Occipital lobe (tissue), 3 donors: ENCODE measurements at places on chromosomes 1 and 21. TPM values are rescaled to one million over a fixed set of nuclear protein-coding genes. Genes with fewer than 3 reads are reported as not detected.

TDRD5 gene
- total RNA-seq = 2.7 TPM

TRIM17 gene
- total RNA-seq = 0.78 TPM

TMCO4 gene
- total RNA-seq = 0.31 TPM

DNA sequence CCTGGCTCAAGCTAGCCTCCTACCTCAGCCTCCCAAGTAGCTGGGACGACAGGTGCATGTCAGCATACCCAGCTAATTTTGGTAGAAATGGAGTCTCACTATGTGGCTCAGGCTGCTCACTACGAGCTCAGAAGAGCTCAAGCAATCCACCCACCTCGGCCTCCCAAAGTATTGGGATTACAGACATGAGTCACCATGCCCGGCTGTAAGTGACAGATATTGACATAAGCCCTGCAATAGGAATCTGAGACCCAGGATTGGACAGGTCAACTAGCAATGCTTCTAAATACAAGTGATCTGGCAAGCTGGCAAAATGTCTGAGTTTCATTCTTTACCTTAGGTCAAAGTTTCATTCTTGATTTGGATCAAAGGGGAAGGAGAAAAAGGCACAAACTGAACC is 40.5 kb upstream of the H6PD start:
- DNase-seq = no peak

- no peak for DNase-seq
These were observed 130.9 kb downstream of the UCK2 start for GRCh38 chr1:165958306-165958705.

DNA sequence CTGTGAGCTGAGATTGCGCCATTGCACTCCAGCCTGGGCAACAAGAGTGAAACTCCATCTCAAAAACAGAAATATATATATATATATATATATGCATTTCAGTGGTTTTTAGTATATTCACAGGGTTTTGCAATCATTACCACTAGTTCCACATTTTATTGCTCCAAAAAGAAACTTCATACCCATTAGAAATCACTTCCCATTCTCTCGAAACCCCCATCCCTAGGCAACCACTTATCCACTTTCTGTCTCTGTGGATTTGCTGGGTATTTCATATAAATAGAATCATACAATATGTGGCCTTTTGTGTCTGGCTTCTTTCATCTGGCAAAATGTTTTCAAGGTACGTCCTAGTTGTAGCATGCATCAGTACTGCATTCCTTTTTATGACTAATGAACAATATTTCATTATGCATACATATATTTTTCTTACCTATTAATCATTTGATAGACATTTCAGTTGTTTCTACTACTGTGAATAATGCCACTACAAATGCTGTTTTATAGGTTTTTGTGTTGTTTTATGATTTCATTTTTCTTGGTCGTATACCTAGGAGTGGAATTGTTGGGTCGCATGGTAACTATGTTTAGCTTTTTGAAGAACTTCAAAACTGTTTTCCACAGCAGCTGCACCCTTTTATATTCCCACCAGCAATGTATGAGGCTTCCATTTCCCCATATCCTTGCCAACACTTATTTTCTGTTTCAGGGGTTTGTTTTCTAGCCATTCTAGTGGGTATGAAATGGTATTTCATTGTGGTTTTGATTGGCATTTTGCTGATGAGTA is 95.9 kb downstream of the PHTF1 start:
- no peak for DNase-seq

DNA sequence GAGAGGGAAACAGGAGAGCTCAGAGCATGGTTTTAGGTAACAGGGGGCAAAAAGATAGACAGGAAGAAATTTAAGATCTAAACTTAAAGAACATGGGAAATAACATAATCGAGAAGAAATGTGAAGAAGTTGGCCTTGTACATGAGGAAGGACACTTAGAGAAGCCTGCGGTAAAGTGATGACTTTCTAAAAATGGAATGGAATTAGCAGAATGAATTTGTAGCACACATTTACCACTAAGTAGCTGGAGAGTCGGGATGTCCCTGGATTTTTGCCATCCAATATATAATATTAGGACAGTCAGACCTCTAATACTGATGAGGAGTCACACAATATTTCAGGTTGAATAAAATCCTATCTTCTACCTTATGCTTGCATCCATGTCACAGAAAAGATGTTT is 77.7 kb upstream of the C1orf87 start:
- DNase-seq = no peak
